ENCODE measurements at places on chromosomes 1 and 21. TPM values are rescaled to one million over a fixed set of nuclear protein-coding genes. Genes with fewer than 3 reads are reported as not detected.

LEFTY1 gene
- not detected for total RNA-seq

CLIC6 gene
- not detected for total RNA-seq

RER1 gene
- total RNA-seq, result 105 TPM

DNA sequence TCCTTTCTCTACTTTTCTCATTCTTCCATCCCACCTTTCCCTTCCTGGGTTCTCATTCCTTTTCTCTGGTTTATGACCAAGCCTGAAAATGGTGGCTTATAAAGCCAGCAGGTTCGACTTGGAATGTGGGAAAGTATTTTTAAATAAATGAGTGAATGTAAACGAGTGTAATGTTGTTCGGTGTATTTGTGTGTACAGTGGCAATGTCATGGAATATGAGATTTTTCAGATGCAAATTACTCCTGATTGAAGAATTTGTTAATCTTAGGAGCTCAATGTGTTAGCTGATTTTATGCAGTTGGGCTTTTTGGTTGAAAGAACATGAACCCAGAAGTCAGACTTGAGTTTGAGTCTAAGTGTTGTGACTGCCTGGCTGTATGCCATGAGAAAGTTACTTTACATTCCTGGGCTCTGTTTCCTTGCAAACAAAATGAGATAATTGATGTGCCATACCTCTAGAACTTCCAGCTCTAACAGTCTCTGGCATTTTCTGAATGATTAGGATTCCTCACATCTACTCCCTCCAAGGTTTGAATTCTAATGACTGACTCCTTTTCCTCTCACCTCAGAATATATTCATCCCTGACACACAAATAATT is 6.6 kb downstream of the SGIP1 start:
- peaks cover 4% of the 10 kb centered on the region for H3K27me3 ChIP-seq
- H3K4me3 ChIP-seq, result no peak overlapping the region
- H3K36me3 ChIP-seq, result no peaks in the 10 kb centered on the region
- no peak for DNase-seq

DNA sequence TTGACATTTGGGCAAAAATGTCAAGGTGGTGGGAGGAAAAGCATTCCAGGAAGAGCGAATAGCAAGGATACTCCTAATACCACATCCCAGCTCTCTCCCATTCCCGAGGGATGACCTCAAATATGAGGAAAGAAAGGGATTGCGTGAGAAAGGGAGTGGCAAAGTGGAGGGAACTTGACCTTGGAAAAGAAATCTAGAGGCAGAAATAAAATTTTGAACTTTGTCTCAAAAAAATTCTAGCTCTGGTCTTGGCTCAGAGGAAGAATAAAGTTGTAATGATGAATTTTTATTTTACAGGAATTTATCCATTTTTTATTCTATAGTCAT is 127.8 kb downstream of the TBX19 start:
- no peaks in the 10 kb centered on the region for H3K36me3 ChIP-seq
- DNase-seq, result no peak
- H3K4me1 ChIP-seq, result peaks cover 10% of the 10 kb centered on the region
- H3K4me3 ChIP-seq, result no peak overlapping the region
- no peak overlapping the region for H3K27ac ChIP-seq

- peak overlapping the region; percentile 76 for H3K27ac ChIP-seq
- no peak for DNase-seq
- no peaks in the 10 kb centered on the region for H3K27me3 ChIP-seq
- no peaks in the 10 kb centered on the region for H3K36me3 ChIP-seq
These were observed 252.4 kb upstream of the DUSP10 start for GRCh38 chr1:221994274-221994698.

DNA sequence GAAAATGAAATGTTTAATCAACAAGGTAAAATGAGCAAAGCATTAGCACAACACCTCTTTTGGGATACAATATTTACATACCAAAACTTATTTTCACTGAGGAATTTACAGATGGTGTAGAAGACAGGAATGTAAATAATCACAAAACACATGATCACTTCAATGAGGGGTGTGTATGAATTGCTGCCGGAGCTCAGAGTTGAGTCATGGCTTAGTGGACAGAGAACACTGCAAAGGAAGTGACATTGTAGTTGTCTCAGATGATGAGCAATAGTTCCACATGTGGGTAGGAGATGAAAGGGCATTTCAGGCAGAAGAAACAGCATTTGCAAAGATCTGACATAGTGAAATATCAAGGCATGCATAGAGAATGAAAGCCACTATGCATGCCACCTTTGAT is 5.6 kb upstream of the KPRP start:
- no peaks in the 10 kb centered on the region for H3K36me3 ChIP-seq
- no peak overlapping the region for H3K27ac ChIP-seq
- no peak overlapping the region for H3K4me3 ChIP-seq
- DNase-seq, result no peak
- peaks cover 20% of the 10 kb centered on the region for H3K27me3 ChIP-seq
